Germinal center (tissue), 1 donor: ENCODE measurements at places on chromosomes 6 and 20.

- DNase-seq: no peak
Measured at GRCh38 chr6:111456208-111456607, 26.8 kb downstream of the REV3L start.

GRCh38 chr6:136655239-136656014 lies 105.2 kb upstream of the MAP7 start:
- no peak for DNase-seq

DNA sequence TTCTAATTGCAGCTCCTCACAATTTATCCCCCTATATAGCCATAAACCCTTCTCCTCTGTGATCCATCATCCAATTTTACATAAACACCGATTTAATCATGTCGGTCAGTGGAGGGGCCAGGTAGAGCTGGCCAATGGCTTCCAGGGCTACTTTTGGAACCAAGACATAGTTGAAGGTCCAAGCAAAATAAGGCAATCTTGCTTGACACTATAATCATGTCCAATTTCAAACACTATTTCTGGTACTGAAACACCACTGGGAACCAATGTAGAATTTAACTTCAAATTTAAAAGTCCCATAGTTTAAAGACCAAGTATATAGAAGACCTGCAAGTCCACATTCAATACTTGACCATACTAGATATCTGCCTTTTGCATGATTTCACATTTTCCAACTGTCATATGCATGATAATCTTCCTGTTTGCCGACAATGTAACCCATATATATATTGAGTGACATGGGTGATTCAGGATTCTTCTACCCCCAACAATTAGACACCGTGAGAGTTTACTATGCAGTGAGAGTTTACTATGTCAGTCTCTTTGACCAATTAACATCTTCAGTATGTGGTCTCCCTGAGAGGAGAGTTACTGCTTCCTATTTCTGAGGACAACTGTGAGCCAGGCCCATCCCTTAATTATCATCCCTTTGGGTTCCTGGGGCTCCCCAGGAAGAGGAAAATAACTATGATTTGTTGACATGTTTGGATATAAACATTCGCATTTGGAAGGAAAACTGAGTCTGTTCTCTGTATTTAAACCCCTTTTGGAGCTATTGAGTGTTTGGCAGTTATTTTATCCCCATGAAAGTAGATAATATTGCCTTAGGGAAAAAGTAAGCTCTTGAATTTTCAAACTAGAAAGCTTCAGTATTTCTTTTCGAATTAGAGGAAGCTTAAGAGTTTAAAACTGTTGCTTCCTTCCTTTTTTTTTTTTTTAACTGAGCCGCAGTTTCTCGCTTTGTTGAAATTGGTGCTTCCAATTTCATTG lies 31.8 kb downstream of the SAMD3 start:
- no peak for DNase-seq

GRCh38 chr6:163296835-163297519 lies 117.5 kb upstream of the QKI start:
- no peak for DNase-seq

GRCh38 chr6:37732688-37733087 lies 35.0 kb upstream of the MDGA1 start:
- no peak for DNase-seq

DNA sequence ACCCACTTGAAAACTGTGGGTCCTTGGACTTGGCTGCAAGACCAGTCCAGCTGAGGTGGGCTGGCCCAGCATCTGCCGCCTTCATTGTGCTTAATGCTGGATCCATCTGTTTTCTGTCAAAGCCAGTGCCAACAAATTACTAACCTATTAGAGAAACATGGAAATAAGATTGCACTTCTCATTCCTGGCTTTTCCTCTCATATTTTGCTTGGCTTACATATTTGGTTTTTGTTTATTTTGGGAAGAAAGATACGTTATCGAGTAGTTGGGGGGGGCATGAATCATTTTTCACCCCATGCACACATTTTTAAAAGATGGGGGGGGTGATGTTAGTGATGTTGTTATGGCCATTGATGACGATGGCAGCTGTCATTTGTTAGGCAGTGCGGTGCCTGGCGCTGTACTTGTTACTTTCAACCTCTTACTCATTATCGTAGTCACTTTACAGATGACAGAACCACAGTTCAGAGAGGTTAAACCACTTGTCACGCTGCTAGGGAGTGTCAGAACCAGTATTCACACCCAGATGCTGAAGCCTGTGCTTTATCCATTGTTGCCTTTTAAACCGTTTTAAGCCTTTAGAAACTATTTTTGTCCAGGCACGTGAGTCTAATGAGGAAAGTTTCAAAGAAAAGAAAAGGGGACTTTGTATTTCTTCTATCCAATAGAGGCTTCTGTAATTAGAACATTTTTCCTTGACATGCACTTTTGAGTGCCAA lies 180.0 kb downstream of the TMEM242 start:
- DNase-seq: no peak

DNA sequence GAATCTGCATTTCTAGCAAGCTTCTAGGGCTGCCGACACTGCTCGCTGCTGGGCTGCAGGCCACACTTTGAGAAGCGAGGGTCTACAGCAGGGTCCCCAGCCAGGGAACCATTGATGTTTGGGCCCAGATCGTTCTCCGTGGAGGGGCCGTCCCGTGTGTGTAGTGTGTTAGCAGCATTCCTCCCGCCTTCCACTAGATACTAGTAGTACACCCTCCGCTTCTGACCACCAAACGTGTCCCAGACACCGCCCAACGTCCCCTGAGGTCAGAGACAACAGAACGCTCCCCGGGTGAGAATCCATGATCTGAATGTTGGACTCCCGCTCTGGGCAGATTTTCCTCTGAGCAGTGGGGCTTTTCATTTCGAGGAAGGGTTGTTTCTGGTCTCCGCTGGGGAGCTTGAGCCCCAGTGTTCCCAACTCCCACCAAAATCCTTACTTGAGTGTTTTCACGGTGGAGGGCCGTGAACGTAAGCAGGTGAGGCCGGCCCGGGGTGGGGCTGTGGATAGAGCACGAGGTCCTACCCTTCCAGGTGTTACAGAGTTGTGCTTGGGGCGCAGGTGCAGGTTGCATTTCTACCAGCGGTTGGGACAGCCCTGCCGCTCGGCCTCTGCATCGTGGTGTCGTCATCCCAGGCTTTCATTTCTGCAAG lies 124.6 kb downstream of the SYCP2 start:
- no peak for DNase-seq

GRCh38 chr6:170290296-170291128 lies at the start of gene DLL1:
DLL1 (minus strand) TSS chr6:170291078; CDS start chr6:170290139, 939 bp downstream.
- DNase-seq: peak; percentile 42
